NCI-H187 treated with DMSO at 0.1 percent for 48 hours (cell line): ENCODE measurements at places on chromosomes 2 and 18.

- no peak for DNase-seq
Measured at GRCh38 chr2:45194596-45194995, 185.3 kb upstream of the SIX2 start.

DNA sequence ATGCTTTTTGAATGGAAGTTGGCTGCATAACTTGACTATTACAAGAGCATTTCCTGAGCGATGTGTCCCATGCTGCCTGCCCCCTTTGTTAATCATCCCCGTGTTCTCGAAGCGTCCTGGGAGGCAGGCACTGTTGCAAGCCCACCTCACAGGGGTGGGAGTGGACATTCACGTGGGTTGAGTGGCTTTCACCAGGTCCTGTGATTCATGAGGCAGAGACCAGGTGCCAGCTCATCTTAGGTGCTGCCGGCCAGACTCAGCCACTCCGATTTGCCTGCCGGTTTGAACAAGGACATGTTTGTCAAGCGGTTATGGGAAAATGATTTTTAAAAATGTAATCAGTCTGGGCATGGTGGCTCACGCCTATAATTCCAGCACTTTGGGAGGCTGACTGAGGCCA, 112.5 kb downstream of the ZNF532 start:
- DNase-seq, result no peak

- DNase-seq, result no peak
Measured at GRCh38 chr2:156017341-156017885, 315.1 kb downstream of the NR4A2 start.

DNA sequence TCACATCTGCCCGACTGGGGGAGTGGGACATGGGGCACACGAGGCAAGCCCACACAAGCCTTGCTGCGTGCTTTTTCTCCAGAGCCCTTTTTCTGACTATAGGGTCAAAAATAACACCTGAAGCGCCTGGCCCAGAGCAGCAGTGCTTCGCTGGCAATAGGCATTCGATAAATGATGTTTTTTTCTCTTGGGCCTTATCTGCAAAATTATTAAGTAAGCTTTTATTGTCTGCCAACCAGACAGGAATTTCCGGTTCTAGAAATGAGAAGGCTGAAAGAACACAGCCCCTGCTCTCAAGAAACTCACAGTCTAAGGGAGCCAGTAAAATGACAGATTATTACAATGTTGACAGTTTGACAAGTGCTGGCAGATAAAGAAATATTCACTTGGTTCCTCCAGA, 2.7 kb upstream of the TMBIM1 start:
- no peak for DNase-seq

GRCh38 chr2:102581911-102582310, 37.4 kb upstream of the SLC9A2 start:
- no peak for DNase-seq

DNA sequence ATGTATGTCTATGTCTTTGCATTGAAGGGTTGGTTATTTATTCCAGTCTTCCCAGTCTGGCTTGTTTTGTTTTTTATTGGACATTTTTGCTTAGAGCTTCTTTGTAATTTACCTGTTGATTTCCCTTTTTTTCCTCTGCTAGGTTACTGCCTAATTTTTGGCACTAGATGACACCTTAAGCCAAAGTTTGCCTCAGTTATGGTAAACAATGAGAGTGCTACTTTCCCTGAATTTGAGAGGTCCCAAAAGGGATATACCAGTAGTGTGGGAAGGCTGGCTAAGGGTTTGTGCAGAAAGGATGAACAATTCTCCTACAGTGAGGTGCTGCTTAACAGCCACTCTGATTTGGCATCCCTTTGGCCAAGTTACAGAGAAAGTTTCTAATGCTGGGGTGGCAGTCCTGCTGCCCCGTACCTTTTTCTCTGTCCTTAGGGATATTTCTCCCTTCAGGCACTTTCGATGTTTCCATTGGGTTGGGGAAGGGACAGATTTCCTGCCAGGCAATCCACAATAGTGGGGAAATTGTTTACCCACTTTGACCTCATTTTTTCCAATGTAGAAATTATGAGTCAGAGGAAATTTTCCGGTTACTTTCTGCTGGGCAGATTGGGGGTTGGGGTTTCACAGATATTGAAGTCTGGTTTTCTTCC, 354.9 kb downstream of the PTPRM start:
- DNase-seq, result no peak

GRCh38 chr2:178954049-178954448, 95.9 kb downstream of the CCDC141 start:
- DNase-seq, result no peak

DNA sequence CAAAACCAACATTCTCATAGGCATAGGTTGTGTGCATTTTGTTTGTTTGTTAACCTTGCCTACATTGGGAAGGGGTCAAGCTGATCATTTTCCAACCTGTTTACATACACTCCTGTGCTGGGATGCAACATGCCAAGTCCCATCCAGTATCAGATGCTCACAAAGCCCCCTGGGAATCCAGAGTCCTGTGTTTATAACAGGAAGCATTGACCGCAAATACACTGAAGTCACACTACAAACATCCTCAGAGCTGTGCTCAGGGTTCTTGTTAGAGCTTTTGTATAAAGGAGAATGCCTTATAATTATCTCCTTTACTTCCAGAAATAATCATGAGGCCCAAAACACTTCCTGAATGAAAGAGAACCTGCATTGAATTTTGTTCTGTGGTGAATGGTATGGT, 488.7 kb upstream of the TCF4 start:
- no peak for DNase-seq

DNA sequence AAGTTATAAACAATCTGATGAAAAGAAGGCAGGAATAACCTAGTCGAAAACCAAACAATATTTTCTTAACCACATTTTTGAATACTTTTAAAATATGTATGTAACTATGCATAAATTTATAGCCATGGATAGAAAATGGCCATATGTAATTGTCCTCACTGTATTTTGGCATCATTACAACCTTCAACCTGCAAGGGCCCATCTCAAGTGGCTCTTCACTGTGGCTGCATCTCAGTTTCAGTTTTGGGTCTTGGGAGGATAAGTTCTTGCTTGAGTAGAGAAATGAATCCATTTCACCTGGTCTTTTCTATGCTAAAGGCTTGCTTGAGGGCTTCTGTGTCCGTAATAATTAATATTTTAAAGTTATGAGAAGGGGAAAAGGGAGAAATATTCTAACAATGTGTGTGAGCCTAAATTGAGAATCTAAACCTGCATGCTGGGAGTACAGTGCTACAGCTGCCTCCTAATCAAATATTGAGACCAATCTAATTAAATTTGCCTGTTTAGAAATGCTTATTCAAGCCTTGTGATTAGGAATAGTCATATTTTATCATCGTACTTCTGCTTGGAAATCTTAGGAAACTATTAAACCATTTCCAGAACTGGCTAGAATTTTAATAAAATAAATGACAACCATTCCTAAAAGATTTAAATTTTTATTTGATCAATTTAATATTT, 92.5 kb downstream of the EML4 start:
- no peak for DNase-seq

DNA sequence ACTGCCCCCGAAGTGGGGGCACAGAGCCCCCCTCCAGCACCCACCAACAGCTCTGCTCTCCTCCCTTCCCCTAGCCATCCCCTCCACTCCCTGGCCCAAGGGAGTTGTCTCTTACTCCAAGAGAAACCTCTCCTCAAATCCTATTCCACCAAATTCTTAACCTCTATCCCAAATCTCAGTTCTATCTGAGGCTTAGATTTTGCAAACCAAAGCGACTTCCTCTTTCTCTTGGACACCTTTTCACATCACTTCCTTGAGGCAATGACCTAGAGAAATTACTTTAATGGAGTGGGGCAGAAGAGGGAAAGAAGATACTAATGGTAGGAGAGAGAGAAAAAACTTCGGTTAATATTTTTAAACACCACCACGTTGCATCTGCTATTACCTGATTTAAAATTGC, 167.2 kb downstream of the SS18 start:
- DNase-seq, result no peak

GRCh38 chr2:24494410-24494809, 3.4 kb downstream of the NCOA1 start:
- DNase-seq, result no peak

DNA sequence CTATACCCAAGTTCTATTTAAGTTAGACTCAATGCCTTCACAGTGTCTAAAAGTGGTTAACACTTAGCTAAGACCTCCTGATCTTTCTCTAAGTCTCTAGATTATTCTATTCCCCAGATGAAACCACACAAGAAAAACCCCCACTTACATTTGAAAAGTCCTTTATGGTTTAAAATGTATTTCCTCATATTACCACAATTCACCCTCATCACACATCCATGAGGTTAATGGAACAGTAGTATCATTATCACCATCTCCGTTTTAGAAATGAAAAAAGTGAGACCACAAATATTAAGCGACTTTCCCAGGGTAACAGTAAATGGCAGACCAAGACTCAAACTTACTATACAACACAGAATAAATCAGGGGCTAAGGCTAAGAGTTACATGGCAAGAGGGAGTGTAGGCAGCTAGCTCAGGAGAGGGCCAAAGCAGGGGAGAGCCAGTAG, 28.6 kb downstream of the EPG5 start:
- DNase-seq, result no peak

DNA sequence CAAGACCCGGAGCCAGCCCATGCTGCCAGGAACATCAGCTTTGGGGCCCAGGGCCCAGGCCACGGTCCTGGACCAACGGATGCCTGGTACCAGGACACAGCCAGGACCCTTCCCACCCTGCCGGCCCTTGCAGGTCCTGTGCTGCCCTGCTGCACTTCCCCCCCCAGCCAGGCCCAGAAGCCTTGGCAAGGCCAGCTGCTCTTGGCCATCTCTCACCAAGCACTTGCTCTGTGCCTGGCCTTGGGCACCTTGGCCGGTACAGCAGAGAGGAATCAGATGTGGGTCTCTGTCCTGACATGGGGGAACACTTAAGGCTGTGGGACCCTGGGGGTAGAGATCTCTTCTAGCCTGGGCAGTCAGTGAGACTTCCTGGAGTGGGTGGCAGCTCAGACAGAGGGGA, 28.9 kb downstream of the BIN1 start:
- no peak for DNase-seq

DNA sequence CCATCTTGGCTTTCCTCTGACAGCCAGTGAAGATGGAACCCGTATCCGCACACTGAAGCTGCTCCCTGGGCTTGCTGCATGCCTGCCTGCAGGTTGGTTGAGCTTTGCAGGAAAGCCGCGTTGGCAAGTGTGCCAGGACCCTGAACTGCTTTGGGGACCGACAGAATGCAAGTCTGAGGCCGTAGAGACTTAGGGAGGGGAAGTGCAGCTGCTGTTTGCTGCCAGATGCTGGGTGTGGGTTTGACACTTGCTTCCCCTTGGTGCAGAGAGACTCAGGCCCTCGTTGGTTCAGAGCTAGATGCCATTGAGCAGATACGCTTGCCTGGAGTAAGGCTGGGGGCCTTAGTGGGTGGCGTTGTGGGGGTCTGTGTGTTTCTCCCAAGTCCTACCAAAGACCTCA, 13.1 kb upstream of the PHLPP1 start:
- DNase-seq, result no peak

DNA sequence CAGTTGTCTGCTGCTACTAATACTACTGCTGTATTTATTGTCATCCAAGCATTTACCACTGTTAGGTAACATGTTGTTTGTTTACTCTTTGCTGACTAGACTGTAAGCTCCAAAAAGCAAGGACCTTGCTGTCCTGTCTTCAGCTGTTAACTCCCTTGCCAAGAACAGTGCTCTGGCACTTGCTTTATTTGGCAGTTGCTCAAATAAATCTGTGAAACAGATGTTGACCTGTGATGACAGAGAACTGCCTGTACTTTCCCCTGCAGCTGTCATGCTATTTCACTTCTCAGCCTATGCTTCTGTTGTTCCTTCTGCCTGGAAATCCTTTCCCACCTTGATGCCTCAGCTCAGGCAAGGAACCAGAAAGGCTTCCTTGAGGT, 181.2 kb downstream of the ATAD2B start:
- DNase-seq, result no peak

DNA sequence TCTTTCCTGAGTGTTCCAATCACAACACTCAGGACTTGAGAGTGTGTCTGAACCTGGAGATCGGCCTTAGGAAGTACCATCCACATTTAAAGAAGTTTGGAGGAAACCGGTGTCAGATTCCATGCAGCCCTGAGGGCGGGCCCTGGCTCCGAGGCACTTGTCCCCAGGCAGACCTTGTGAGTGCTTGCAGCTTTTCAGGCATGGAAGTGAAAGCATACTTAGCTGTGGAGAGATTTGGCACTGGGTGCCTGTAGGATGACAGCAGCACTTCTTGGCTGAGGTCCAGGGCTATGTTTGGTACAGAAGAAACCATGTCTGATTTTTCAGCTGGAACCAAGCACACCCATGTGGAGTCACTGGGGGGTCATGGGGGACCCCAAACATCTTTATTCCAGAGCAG, 230.8 kb downstream of the SEPTIN10 start:
- peak; percentile 32 for DNase-seq

DNA sequence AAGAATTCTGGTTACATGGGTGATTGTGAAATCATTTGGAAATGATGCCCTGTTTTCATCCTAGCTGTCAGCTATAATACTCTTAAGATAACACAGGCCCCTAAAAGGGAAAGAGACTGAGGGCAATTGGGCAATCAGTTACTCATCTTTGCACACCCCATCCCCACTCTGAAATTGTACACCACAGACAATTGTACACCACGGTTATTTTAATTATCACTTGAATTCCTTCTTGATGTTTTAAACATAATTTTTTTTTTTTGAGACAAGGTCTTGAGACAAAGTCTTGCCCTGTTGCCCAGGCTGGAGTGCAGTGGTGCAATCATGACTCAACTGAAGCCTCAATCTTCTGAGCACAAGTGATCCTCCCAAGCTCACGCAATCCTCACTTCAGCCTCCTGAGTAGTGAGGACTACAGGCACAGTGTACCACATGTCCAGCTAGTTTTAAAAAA, 862.4 kb upstream of the ACVR2A start:
- no peak for DNase-seq

GRCh38 chr2:62871506-62871905, 166.0 kb downstream of the EHBP1 start:
- no peak for DNase-seq
